Stimulated activated CD8-positive, alpha-beta memory T cell treated with anti-CD3 and anti-CD28 coated beads, Interleukin-2, amount 100 ng/mL, for 1 hour (primary cell): ENCODE measurements at places on chromosomes 2 and 18.

- no peak for DNase-seq
These were observed 54.7 kb upstream of the MGAT5 start for GRCh38 chr2:134199123-134199522.

DNA sequence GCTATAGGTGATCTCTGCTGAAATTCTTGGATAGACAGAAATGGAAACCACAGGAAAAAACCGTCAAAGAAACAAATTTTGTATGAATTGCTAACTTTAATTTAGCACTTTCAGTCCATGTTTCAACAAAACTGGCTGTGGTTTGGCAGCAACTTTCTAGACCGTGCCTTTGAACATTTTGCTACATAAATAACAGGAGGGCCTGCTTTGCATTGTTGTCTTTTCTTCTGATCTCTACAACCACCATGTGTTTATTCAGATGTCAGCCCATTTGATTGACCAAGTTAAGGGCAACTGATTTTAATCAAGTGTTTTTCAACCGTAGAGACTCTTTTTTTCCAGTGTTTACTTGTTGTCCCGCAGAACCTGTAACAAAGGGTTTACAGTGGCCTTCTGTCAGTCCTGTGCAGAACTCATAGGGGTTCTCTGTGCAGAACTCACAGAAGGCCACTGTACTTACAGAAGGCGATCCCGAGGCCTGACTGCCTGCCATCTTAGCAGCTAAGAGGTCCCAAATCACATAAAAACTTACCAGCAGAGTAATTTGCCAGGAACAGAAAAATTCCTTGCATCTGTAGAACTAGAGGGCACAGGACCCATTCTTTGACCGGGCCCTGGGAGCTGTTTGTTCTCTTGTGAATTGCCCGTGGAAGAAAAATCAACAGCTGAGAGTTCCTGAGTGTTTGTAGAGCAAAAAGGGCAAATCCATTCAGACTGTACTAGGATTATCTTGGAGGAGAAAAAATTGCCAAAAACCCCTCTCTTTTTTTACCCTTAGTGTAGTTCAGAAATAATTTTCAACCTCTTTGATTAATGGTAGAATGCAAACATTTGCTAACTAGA is 120.6 kb downstream of the PRKRA start:
- DNase-seq: no peak

DNA sequence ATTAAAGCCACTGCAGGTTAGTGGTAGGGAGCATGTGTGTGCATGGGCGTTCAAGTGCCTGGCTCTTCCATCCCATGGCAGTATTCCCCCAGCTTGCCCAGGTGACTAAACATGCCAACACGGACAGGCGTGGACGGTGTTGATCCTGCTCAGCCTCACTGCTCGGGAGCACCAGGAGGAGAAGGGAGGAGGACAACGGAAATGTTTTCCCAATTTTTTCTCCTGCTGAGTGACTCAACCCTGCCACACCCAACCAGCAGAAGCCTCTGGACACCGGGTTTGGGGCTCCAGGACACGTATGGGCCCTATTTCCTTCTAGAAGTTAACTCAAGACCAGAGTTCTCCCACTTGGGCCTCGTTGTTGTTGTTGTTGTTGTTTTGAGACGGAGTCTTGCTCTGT is 139.1 kb downstream of the CYP26B1 start:
- no peak for DNase-seq

DNA sequence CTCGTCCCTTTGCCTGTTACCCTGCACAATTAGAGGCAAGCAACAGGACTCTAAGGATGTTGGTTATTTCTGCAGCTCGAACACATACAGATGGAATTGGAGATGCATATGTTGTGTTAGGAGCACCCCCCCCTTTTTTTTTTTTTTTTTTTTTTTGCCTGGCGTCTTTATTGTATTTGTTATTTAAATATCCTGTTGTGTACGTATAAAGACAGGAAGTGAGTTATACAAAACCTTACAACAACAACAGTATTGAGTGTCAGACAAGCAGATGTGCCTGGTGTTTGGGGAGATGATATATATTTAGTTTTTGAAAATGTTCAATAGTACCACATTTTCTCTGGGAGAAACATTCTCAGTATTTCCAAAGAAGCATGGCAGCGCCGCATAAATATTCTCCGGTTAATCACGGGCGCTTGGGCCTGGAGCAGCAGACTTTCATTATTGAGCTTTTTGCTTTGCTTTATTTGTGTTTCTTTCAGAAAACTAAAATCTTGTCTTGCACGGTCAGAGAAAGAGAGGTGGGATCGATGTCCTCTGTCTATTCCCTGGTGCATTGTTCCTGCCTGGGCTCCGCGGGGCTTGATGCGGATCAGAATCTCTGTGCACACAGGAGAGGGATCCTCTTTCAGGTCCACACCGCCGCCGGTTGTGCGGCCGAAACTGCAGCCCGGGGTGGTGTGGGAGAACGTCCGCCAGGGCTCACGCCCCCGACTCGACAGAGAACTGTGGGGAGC is 23.2 kb upstream of the ZNF516 start:
- DNase-seq: no peak

- DNase-seq: no peak
These were observed 66.1 kb upstream of the ZNF397 start for GRCh38 chr18:35174745-35175144.
